Fibroblast of gingiva (primary cell): ENCODE measurements at places on chromosomes 16 and 17.

DNA sequence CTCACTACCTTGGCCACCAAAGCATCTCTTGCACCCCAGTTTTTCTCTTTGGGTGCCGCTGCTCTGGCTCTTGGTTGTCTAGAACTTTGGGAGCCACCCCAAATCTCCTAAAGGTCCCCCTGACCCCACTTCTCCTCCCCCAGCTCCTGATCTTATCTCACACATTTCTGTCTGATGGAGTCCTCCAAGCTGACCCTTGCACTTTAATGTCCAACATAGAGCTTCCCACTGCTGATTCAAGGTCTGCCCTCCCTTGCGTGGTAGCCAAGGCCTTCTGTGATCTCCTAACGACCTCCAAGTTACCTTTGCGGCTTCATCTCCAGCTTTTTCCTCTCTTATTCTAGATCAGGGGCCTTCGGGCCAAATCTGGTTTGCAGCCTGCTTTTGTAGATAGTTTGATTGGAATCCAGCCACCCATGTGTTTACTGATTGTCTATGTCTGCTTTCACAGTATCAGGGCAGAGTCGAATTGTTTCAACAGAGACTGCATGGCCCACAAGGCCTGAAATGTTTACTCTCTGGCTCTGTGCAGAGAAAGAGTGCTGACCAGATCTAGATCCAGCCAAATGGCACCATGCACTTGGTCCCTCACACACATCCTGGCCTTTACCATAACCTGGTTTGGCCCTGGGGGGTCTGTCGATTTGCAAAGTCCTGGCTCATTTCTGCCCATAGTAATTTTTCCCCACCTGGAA, 168.6 kb downstream of the HAPSTR1 start:
- no peak for DNase-seq

DNA sequence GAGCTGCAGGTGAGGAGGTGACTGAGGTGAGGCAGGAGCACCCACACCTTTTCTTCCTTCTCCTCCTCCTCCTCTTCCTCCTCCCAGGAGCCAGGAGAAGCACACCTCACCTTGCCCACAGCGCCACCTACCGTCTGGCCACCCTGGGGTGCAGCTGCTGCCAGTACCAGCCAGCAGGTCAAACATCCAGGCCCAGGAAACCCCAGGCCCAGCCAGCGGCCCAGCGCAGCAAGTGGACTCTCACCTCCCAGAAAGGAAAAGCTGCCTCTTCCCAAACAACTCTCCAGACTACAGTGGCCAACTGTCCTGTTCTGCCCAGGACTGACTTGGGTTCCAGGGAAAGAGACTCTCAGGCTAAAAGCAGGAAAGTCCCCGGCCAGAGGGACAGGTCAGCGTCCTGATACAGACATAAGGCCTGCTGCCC, 22.7 kb downstream of the PEMT start:
- DNase-seq, result peak; percentile 22

DNA sequence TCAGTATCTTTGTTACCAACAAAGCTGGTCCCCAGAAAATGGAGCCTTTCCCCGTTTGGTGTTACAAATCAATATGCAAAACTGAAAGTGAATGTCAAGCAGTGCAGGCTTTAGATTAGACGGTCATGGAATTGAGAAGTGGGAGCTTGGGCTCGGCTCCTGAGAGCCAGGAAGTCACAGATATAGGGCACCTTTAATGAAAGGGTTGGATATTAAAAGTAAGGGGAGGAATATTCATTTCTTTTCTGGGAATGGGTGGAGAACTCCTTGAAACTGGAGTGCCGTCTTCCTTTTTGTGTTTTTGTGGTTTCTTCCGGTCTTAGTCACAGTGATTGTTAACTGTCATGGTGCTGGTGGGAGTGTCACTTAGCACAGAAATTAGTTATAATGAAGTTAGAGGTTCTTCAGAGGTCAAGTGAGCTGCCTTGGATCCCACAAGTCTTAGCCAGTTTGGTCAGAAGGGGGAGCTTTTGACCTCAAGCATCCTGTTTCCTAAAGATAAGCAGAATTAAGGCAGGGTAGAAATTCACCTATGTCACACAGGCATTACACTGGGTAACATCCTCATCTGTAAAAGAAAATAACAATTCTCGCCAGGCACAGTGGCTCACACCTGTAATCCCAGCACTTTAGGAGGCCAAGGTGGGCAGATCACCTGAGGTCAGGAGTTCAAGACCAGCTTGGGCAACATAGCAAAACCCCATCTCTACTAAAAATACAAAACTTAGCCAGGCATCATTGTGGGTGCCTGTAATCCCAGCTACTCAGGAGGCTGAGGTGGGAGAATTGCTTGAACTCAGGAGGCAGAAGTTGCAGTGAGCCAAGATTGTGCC, 9.6 kb upstream of the EIF1 start:
- no peak for DNase-seq

- DNase-seq, result no peak
Observed at GRCh38 chr16:2149630-2150417, 1.4 kb downstream of the RAB26 start.

GRCh38 chr17:17345294-17345597, 42.1 kb downstream of the NT5M start:
- no peak for DNase-seq

DNA sequence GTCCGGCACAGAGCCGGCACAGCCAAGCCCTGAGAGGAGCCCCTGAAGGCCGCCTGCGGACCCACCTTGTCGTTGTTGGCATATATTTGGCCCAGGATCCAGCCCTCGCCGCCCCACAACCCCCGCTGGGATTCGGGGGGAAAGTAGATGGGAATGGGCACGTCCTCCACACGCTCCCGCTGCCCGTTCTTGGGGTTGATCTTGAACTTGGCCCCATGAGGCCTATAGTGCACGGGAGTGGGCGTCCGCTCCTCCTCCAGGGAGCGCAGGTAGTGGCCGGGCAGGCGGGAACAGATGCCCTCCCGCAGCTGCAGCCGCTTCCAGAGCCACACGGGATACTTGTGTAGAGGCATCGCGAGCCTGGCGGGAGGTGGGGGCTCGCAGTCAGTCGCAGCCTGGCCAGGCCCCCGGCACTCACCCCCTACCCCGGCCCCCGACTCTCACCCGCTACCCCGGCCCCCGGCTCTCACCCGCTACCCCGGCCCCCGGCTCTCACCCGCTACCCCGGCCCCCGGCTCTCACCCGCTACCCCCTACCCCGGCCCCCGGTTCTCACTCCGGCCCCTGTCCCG, 387 bp downstream of the MRPL28 start:
- DNase-seq, result no peak

DNA sequence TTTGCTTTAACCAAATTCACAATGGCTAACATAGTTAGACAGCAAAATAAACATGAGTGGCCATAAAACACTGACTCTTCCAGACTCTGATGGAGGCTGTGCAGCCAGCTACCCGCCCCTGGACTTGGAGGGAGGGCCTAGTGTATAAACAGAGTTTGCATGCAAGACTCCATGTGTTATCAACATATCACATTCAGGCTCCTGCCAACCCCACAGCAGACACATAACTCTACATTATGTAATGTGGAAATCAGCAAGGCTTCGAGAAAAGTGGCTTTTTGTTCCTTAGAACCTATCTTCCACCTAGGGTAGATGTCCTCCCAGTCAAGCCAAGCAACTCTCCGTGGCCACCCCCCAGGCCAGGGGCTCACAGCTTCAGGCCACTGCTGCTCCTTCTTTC, 19.3 kb upstream of the SOX9 start:
- no peak for DNase-seq

DNA sequence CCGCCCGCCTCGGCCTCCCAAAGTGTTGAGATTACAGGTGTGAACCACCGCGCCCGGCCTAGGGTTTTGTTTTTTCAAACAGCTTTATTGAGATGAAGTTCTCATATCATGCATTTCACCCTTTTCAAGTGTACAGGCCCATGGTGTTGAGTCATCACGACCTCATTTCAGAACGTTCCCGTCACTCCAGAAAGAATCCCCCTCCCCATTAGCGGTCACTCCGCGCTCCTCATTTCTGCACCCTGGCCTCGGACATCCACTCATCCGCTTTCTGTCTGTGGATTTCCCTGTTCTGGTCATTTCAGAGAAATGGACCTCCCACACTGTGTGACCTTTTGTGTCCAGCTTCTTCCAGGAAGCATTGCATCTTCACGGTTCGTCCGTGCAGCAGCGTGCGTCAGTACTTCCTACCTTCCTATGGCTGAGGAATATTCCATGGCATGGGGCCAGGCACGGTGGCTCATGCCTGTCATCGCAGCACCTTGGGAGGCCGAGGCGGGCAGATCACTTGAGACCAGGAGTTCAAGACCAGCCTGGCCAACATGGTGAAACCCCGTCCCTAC, 135.2 kb upstream of the GSE1 start:
- no peak for DNase-seq

DNA sequence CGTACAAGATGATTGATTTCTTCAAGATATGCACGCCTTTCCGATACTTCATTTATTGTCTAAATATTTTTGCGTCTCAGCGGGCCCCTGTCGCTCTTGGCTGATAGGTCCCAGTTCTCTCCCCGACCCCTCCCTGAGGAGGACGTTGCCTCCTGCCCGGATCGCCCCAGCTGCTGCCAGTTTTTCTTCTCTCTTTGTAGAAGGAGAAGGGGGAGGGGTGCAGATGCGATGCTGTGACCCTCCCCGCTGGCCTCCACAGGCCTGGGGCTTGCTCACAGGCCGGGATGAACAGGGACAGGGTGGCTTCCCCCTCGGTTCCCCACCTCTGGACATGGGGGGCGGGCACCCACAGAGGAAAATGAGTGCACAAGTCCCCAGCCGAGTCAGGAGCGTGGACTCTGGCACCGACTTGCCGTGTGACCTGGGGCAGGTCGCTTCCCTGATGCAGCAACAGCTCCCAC, 53.6 kb upstream of the ZC3H18 start:
- DNase-seq, result no peak

DNA sequence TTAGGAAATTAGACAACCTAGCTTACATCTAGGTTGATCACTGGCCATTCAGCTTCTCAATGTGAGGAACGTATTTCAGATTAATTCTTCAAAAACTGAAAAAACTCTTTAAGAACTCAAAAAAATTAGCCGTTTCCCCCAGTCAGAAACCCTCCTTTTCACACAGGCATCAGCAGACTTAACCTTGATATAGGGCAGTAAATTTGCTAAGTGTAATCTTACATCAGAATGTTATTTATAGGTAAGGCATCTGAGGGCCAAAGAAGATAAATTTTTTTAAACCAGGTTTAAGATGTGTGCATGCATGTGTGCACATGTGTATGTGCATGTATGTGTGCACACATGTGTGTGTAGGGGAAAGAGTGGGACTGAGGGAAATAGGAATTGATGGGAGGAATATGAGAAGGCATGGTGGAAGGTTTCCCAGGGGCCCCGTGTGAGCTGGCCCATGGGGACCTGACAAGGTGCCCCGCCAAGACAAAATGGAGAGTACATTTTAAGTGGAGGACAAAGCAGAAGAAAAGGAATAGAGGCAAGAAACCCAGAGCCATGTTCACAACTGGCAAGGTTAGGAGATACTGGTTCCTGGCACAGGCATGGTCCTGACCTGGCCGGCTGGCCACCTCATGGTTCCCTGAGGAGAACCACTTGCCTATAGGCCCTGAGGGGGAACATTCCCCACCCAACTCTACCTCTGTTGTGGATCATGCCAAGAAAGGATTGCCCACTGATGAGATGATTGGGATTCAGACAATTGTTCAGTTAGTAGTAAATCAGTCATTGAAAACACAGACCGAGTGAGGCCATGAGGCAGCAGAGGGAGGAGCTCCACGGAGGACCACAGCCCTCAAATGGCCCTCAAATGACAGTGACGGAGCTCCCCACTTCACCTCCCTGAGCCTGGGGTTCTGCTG, 33.0 kb downstream of the TEX2 start:
- no peak for DNase-seq

DNA sequence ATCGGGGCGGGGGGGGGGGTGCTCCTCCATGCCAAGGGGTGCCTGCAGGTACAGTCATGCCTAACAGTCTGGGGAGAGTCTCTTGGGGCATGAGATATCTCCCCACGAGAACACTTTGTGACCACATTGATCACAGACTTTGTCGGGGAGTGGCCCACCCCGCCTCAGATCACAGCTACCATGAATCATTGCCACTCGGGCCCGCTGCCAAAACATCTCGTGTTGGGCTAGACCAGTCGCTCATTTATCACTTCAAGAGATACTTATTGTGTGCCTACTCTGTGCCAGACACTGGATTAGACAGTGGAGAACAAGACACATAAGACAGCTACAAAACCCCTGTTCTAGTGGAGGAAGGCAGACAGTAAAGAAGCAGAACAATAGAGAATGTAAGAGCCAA, 72.6 kb downstream of the CLEC16A start:
- peak; percentile 17 for DNase-seq

- DNase-seq, result no peak
Observed at GRCh38 chr16:12094537-12095265, 118.2 kb downstream of the SNX29 start.

GRCh38 chr17:57612202-57613071, 132.7 kb downstream of the CCDC182 start:
- no peak for DNase-seq

- no peak for DNase-seq
Observed at GRCh38 chr17:72916991-72917390, 175.5 kb downstream of the SLC39A11 start.

GRCh38 chr17:13477180-13477611, 124.5 kb downstream of the HS3ST3A1 start:
- peak; percentile 18 for DNase-seq

DNA sequence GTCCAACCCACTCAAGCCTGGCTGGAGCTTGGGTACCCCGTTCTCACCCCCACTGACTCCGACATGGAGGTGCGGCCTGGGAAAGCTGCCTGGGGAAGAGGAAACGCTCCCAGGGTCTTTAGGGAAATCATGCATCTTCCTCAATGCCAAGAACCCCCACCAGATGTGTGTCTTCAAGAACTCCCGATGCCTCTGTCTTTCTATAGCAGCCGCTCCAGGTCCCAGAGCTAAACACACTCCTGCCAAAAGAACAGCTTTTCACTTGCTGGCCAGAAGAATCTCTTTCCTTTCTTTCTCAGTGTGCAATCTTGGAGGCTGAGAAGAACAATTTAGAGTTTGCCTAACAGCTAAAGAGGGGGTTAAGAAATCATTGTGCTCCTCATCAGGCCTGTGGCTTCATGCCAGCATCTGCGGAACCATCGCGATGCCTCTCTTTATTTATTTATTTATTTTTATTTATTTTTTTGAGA, 41.1 kb upstream of the MTSS2 start:
- DNase-seq, result no peak

DNA sequence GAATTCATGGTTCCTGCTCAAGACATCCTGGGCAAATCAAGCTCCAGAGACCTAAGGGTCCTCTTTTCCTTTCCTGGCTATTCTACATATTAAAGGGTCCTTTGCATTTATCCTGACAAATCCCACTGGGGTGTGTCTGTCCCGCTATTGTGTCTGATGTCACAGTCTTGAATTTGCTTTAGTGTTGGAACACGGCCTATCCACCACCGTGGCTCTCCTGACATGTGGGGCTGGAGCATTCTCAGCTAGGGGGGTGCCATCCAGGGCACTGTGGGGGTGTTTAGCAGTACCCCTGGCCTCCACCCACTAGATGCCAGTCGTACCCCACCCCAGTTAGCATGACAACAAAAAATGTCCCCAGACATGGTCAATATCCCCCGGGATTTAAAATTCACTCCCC, 92.9 kb downstream of the IRF8 start:
- DNase-seq, result no peak

- DNase-seq, result no peak
Observed at GRCh38 chr16:30144017-30144416, 21.0 kb upstream of the MAPK3 start.

- no peak for DNase-seq
Observed at GRCh38 chr17:4609761-4610160, 25.4 kb downstream of the SMTNL2 start.

GRCh38 chr16:23947838-23948237, 112.1 kb downstream of the PRKCB start:
- DNase-seq, result no peak
